ENCODE measurements at places on chromosomes 5 and 9.

DNA sequence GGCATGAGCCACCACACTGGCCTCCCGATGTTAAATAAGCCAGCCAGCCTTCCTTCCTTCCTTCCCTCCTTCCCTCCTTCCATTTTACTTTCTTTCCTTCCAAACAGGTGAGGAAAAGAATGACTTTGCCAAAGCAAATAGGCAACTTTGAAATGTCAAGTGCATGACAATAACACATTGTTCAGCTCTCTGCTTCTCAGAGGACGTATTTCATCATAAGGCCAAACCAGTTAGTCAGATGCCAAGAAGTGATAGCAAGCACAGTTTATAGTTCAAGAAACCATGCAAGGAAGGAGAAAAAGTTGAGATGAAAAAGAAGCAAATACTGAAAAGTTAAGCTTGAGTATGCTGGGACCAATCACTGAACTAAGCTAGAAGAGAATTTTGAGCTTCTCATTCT, 29.5 kb downstream of the POU4F3 start:
- DNase-seq = no peak

GRCh38 chr5:173790177-173790719, 97.9 kb upstream of the CPEB4 start:
- DNase-seq = no peak

DNA sequence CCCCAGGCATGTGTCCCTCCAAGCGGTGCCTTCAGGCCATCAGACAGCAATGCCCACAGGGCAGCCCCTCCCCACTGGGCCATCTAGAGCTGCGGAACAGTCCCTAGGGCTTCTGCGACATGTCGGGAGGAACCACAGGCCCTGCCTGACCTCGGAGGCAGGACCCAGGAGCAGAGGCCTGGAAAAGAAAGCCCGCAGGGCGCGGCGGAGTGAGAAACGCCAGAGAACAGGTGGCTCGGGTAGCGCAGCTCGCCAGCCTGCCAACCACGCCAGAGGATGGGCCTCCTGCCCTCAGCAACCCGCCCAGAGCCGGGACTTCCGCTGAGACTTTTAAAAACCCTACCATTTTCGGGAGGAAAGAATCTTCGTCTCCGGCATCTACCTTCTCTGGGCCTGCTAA, 715 bp downstream of the LCN8 start:
- DNase-seq = peak; percentile 49

DNA sequence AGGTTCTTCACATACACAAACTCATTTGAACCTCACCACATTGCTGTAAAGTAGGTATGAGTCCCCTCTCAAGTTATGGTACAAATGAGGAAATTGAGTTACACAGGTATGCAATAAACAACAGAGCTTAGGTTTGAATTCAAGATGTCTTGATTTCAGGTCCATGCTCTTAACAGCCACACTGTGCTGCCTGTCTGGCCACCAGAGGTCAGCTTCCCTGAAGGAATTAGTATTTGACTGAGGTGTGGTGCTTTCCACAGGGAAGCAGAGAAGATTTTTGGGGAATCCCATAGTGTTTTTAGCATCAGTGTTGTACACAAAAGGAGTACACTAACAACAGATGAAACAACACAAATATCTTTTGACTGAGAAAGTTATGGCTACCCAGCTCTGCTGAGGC, 94.4 kb upstream of the ITGA1 start:
- peak; percentile 60 for DNase-seq

DNA sequence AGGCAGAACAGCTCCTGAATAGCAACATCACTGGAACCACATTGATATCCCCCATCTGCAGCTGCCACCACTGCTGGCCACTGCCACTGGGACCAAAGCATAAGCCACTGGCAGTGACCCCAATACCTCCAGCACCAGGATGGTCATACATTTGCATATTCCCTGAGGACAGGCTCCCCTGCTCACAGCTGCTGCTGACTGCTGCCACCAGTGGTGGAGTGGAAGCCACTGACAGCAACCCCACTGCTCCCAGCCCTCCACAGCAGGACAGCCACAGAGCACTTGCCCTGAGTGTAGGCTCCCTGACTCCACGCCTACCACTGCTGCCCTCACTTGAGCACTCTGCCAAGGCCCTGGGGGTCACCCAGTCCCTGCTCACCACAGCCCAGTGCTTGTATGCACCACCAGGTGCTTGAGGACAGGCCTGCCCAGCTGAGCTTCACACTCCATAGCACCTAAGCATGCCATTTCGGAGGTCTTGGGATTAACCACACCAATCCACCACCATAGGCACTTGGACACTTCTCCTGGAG, 327.4 kb upstream of the RPS23 start:
- DNase-seq = no peak

- DNase-seq = no peak
These were observed 108.5 kb downstream of the UBAP2 start for GRCh38 chr9:33939924-33940874.

DNA sequence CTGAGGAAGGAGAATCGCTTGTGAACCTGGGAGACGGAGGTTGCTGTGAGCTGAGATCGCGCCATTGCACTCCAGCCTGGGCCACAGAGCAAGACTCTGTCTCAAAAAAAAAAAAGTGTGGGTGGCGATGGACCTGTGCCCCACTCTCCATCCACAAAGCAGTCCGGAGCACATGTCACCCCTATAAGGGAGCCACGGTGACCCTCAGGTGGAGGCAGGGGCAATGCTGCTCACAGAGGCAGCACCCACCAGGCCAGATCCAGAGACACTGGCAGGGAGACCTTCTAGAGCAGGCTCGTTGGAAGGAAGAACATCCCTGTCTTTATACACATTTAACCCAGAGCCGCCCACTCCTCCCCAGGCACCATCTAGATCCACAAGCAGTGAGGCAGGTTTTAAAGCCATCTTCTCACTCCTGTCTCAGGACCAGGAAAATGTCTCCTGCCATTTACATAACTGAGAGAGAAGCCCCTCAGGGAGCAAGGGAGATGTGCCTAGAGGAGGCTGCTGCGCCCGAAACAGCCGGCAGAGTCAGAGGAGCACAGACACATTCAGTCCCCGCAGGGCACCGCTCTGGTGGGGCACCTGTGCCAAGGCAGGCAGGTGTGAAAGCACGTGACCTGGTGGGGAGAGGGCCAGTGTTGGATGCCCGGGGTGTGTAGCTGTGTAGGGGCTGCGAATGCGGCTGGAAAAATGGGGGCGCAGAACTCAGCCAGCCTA, 31.6 kb upstream of the ADAMTS2 start:
- no peak for DNase-seq

- no peak for DNase-seq
These were observed 243.5 kb downstream of the ENC1 start for GRCh38 chr5:74396913-74397622.

- DNase-seq = no peak
These were observed 611 bp downstream of the PCDHA3 start for GRCh38 chr5:140801494-140801841.

DNA sequence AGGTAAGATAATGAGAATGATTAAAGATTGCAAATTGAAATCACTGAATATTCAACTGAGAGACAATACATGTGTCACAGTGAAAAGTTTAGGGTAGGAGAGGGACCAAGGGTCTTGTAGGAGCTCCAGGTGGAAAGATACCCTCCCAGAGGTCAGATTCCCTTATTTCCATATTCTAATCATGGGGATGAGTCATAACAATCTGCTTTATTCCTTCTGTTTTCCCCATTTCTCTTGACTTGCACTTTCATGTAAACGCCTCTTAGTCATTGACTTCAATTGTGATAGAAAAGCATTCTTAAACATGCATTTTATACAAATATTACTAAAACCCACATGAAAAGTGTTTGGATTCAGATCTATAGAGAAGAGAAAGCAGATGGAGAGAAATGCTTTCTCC, 81.3 kb upstream of the CTSL start:
- DNase-seq = no peak

Data from kidney (tissue), 22 donors.